Activated naive CD8-positive, alpha-beta T cell treated with anti-CD3 and anti-CD28 coated beads, Interleukin-2, amount 10 ng/mL, durations not matched to agents 7 days and 5 days (primary cell): ENCODE measurements at places on chromosomes 4 and X. TPM values are rescaled to one million over a fixed set of nuclear protein-coding genes. Genes with fewer than 3 reads are reported as not detected.

GRCh38 chrX:71103110-71103983 lies 3.2 kb downstream of the CXorf65 start:
- peak overlapping the region; percentile 90 for H3K27ac ChIP-seq
- no peaks in the 10 kb centered on the region for H3K27me3 ChIP-seq
- peak overlapping the region; percentile 85 for H3K4me3 ChIP-seq

- H3K36me3 ChIP-seq, result peaks cover 19% of the 10 kb centered on the region
- no peaks in the 10 kb centered on the region for H3K4me1 ChIP-seq
- H3K4me3 ChIP-seq, result no peak overlapping the region
- no peak for DNase-seq
- no peaks in the 10 kb centered on the region for H3K27me3 ChIP-seq
These were observed 67.2 kb downstream of the SMARCAD1 start for GRCh38 chr4:94274912-94275311.

- peaks cover 7% of the 10 kb centered on the region for H3K4me1 ChIP-seq
- no peak overlapping the region for H3K4me3 ChIP-seq
- no peak for DNase-seq
- peaks cover under 1% of the 10 kb centered on the region for H3K36me3 ChIP-seq
- no peak overlapping the region for H3K27ac ChIP-seq
These were observed 29.8 kb downstream of the DYNLT3 start for GRCh38 chrX:37817579-37817978.

The F9 gene
- total RNA-seq, result not detected

GRCh38 chr4:118193421-118193820 lies 159.1 kb downstream of the NDST3 start:
- H3K4me3 ChIP-seq, result no peak overlapping the region
- no peaks in the 10 kb centered on the region for H3K4me1 ChIP-seq
- H3K36me3 ChIP-seq, result no peaks in the 10 kb centered on the region
- no peak overlapping the region for H3K27ac ChIP-seq
- peaks cover 3% of the 10 kb centered on the region for H3K27me3 ChIP-seq

GRCh38 chrX:7965436-7965835 lies 38.2 kb upstream of the PNPLA4 start:
- H3K4me3 ChIP-seq, result no peak overlapping the region
- H3K4me1 ChIP-seq, result no peaks in the 10 kb centered on the region
- peaks cover 1% of the 10 kb centered on the region for H3K36me3 ChIP-seq
- peaks cover 3% of the 10 kb centered on the region for H3K27me3 ChIP-seq
